ENCODE measurements at places on chromosomes 13 and 19. TPM values are rescaled to one million over a fixed set of nuclear protein-coding genes. Genes with fewer than 3 reads are reported as not detected.

ACER1 gene
- total RNA-seq = not detected

RAB20 gene
- total RNA-seq = 1.0 TPM

GNA15 gene
- 0.07 TPM for total RNA-seq

SIAH3 gene
- total RNA-seq = not detected

RAB4B gene
- 10.0 TPM for total RNA-seq

PEG3 gene
- 1.2 TPM for total RNA-seq

ZNF285 gene
- 3.5 TPM for total RNA-seq

LILRB2 gene
- total RNA-seq = not detected

ETV2 gene
- total RNA-seq = 0.14 TPM

SPACA6 gene
- total RNA-seq = 7.0 TPM

PRX gene
- 1.1 TPM for total RNA-seq

ZNF575 gene
- 0.27 TPM for total RNA-seq

CYP2A7 gene
- total RNA-seq = not detected

CHMP2A gene
- total RNA-seq = 60.3 TPM

SELENOV gene
- not detected for total RNA-seq

PSG5 gene
- total RNA-seq = not detected

TNNT1 gene
- 2.9 TPM for total RNA-seq

BLOC1S3 gene
- 6.7 TPM for total RNA-seq

P2RY11 gene
- total RNA-seq = 2.3 TPM

KLK10 gene
- total RNA-seq = not detected

TMEM38A gene
- 2.3 TPM for total RNA-seq

RFPL4A gene
- not detected for total RNA-seq

SHISA7 gene
- not detected for total RNA-seq

ATXN8OS gene
- not detected for total RNA-seq

SPACA4 gene
- not detected for total RNA-seq

KASH5 gene
- total RNA-seq = not detected

DCT gene
- not detected for total RNA-seq

CCDC194 gene
- 0.13 TPM for total RNA-seq

MBD3L3 gene
- not detected for total RNA-seq

DKKL1 gene
- not detected for total RNA-seq

OR7D2 gene
- total RNA-seq = 0.22 TPM

ZMYM2 gene
- total RNA-seq = 79.9 TPM

ZNF226 gene
- 14.0 TPM for total RNA-seq

THSD1 gene
- total RNA-seq = 41.3 TPM

EID2B gene
- 3.2 TPM for total RNA-seq

STOML3 gene
- not detected for total RNA-seq

CEACAM4 gene
- total RNA-seq = not detected

NKPD1 gene
- total RNA-seq = under 0.01 TPM

ZNF506 gene
- 4.6 TPM for total RNA-seq

SPRY2 gene
- 16.5 TPM for total RNA-seq

CCDC169 gene
- total RNA-seq = 6.8 TPM

COX6B2 gene
- total RNA-seq = not detected

URAD gene
- total RNA-seq = not detected

LILRA2 gene
- not detected for total RNA-seq

SIGLEC12 gene
- not detected for total RNA-seq

C19orf85 gene
- total RNA-seq = not detected

CLEC11A gene
- 8.0 TPM for total RNA-seq

ADAMTSL5 gene
- 0.53 TPM for total RNA-seq

ACTMAP gene
- 1.9 TPM for total RNA-seq

ZNF667 gene
- 3.4 TPM for total RNA-seq

KIR3DL2 gene
- not detected for total RNA-seq

SYCN gene
- not detected for total RNA-seq

ZNF888 gene
- total RNA-seq = 5.0 TPM

Data from thoracic aorta endothelial cell (primary cell).